ENCODE measurements at places on chromosomes 2 and 18.
A peak's percentile ranks its signal among the peaks of the same experiment; 100 is the strongest.

GRCh38 chr18:60676815-60677214 lies 304.2 kb upstream of the MC4R start:
- no peak for DNase-seq

- no peak for DNase-seq
These were observed 1343.3 kb upstream of the TMEFF2 start for GRCh38 chr2:193538061-193538460.

- no peak for DNase-seq
These were observed 115.6 kb downstream of the IRS1 start for GRCh38 chr2:226683944-226684562.

DNA sequence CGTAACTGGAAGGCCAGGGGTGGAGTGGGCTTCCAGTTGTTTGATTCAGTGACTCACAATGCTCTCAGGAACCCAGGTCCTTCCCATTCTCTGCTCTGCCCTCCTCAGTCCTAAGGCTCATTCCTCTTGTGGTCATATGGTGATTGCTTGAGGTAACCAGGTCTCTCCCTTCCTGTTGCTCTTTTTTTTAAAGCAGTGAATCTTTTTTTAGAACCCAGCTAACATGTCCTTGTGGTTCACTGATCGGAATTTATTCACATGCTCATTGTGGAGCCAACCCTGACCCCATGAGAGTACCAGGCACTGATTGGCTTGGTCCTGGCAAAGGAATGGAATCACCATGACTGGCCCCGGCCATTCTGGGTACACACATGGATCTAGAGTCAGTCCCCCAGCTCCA lies 7.4 kb downstream of the THNSL2 start:
- DNase-seq, result no peak

GRCh38 chr2:158965107-158965506 lies 3.3 kb upstream of the TANC1 start:
- DNase-seq, result no peak

- no peak for DNase-seq
These were observed 160.0 kb upstream of the PGAP1 start for GRCh38 chr2:197086500-197086899.

GRCh38 chr2:217826520-217826919 lies 176.3 kb downstream of the TNS1 start:
- DNase-seq, result no peak

DNA sequence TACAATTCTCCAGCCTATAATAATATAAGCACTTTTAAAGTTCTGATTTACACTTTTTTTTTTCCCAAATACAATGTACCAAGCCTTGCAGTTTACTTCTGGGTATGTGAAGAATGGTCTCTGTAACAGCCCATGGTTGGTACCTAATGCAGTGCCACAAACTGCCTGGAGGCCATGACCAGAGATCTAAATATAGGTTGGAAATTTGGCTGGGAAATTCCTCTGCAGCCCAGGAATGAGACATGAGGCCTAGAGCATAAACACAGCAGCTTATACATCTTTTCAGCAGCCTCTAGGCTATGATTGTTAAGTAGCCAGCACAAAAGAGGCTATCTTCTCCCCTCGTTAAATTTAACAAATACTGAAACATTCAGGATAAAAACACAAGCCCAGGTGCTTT lies 432.0 kb upstream of the FAM98A start:
- no peak for DNase-seq

DNA sequence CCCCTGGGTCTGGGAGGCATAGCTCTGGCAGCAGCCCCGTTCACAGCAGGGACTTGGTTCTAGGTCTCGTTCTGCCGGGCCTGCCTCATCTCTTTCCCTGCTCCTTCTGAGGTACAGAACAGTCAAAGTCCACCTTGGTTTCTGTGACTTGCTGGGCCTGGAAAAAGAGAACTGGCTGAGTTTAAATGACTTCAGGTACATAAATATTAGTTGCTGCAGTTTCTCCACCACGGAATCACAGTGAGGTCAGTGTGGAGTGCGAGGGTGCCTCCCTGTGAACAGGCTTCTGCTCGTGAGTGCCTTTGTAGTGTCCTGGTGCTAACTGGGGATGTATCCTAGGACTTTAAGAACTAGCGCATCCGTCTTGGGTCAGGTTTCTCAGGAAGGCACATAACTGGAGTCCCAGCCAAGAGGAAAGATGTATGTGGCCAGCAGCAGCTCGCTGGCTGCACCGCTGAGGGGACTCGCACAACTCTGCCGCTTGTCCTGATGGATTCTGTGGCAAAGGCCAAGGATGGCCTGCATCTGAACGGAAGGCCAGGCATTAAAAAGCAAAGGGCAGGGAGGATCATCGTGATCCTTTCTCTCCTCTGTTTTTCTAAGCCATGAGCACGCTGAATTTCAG lies 188.6 kb downstream of the SH3RF3 start:
- no peak for DNase-seq

DNA sequence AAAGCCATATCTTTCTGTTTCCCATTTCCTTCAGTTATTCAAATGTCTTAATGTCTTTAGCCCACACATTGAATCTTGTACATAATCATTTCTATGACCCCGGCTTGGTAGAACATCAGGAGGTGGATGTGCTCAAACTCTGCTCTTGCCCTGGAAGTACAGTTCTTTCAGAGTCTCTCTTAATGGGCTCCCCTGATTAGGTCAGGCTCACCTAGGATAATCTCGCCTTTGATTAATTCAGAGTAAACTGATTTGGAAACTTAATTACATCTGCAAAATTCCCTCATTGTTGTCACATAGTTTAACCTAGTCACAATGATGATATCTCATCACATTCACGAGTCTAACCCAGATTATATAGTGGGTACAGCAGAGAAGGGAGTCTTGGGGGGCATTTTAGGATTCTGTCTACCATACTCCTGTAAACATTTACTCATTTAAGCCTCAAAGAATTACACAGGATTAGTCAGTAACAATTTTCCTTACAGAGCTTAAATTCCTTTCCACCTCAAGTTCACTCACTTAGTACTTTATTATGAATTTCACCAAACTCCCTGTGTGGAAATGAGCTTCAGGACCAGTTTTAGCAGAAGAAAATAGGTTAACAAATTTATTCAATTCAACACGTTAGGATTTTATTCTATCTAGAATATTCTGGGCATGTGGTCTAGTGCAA lies 135.5 kb downstream of the FHOD3 start:
- no peak for DNase-seq

- DNase-seq, result no peak
These were observed 289.5 kb downstream of the CDCA7 start for GRCh38 chr2:173644146-173644545.

- peak; percentile 10 for DNase-seq
These were observed 769 bp downstream of the FKBP1B start for GRCh38 chr2:24050041-24050979.

GRCh38 chr2:18154259-18154658 lies 275.8 kb downstream of the KCNS3 start:
- no peak for DNase-seq

- no peak for DNase-seq
These were observed 9.1 kb downstream of the MFSD6 start for GRCh38 chr2:190417045-190417842.

- no peak for DNase-seq
These were observed 440.7 kb upstream of the MMADHC start for GRCh38 chr2:150028322-150028721.

DNA sequence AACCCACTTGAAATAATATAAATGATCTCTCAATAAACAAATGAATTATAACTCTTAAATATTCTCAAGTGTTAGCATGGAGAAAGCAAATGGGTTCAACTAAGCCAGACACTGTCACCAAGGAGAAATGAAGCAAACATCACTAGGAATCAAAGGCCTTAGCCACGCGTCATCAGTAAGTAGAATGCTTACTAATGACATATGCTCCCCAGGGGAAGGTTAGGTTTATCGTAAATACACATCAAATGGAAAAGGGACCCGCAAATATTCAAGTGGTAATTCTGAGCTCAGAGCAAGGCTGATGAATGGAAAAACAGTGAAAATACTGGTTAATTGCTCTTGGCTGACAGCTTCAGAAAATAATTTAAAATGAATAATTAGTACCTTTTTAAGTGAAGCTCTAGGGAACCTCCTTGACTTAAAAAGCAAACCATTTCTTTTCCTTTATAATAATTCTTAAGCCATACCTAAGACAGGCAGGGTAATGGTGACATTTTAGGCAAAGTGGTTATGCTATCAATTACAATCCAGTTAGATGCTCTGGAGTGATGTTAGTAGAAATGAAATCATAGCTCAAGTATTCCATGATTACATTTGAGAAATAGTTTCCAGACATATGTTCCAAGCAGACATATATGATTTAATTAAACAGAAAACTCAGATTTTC lies 101.5 kb downstream of the ALPK2 start:
- no peak for DNase-seq

DNA sequence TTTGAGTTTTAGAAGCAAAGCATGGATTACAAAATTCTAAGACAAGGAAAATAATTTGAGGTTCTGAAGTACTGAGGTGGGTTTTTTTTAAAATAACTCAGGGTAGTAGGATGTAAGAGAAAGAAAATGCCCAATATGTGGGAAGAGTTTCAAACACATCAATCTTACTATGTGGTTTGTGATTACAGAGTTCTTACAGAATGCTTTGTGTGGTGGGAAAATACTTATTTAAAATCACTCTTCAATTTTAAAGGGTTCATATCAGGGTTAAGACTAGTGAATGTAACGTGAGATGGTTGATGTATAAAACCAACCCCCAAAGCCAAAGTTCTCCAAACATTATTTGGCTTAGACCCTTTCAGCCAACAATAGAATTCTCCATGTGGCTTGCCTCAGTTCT lies 173.5 kb downstream of the UBE2E3 start:
- DNase-seq, result no peak

DNA sequence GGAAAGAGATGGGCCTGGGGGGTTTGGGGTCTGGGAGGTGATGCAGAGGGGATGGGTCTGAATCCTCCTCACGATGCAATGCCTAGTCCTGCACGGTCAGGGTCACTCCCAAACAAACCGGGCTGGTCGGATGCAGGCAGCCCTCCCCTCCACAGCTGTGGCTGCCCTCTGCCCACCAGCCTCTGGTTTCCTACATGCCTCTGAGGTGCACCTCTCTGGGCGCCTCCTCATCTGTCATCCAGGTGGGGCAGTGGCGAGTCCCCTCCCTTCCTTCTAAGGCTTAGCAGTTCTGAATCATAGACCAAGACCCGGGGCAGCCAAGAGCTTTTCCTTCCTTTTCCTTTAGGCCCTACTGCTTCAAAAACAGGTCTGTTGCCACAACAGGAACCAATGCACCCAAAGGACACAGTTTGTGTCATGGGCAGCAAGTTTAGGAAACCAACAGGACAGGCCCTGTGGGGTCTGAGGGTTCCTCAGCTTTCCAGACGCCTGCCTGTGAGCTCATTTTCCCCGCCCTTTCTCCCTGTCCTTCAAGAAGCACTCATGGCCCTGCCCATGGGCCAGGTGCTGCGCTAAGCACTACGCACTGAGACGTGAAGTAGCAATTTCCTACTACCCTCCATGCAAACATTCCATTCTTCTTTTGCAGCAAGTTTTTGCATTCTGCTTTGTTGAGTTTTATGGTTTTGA lies 6.5 kb upstream of the MAL start:
- no peak for DNase-seq

DNA sequence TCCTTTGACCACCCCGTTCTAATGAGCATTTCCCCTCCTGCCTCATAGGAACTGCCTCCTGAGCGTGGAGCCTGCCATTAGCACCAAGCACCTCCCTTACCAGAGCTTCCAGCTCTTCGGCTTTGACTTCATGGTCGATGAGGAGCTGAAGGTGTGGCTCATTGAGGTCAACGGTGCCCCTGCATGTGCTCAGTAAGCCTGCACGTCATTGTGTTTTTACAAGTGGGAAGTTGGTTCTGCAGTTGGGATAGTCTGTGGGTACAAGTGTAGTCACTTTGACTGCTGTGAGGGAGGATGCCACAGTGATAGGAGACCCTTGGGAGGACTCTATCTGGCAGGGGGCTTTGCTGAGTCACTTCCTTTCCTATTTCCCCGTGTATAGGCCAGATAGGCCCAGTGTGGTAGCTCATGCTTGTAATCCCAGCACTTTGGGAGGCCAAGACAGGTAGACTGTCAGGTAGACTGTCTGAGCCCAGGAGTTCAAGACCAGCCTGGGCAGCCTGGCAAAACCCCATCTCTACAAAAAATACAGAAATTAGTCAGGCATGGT lies 22.0 kb upstream of the POLR1B start:
- no peak for DNase-seq

DNA sequence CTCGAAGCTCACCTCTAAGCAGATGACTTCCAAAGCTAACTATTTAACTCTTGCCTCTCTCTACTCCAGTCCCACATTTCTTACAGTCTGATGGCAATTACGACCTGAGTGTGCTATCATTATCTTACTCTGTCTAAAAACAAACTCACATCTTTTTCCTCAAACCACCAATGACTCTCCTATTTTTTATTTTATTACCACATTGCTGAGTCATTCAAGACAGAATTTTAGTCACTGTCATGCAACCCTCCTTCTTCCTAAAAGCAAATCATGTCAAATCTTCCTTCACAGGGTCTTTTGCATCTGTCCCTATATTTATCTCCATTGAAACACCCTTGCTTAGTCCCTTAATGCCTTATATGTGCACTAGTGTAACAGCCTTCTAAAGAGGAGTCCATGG lies 34.6 kb upstream of the C2orf15 start:
- no peak for DNase-seq

- DNase-seq, result no peak
These were observed 79.7 kb upstream of the IGFBP5 start for GRCh38 chr2:216775043-216775453.

DNA sequence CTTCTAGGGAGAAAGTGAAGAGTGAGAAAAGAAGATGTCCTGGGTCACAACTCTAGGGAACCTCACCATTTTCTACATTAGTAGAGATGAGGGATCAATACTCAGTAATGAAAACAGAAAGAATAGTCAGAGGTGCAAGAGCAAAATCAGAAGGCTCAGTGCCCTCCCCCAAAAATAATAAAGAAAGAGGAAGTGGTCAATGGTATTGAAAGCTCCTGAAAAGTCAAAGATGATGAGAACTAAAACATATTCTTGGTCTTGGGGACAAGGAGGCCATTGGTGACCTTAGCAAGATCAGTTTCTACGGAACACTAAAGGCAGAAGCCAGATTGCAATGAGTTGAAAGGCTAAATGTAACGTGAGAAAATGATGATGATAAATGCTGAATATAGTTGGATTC lies 24.5 kb upstream of the MYO1B start:
- no peak for DNase-seq

- no peak for DNase-seq
These were observed 129.2 kb downstream of the ALPK2 start for GRCh38 chr18:58499527-58500221.

GRCh38 chr18:39759926-39760325 lies 2194.3 kb upstream of the CELF4 start:
- no peak for DNase-seq

DNA sequence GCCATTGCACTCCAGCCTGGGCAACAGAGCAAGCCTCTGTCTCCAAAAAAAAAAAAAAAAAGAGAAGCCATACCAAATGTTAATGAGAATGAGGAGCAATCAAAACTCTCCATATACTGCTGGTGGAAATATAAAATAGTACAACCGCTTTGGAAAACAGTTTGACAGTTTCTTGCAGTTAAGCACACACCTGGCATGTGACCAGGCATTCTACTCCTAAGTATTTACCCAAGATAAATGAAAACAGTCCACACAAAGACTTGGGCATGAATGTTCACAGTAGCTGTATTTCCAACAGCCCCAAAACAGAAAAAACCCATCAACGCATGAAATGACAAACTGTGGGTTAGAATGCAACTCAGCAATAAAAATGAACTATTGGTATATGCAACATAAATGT lies 76.0 kb upstream of the ST8SIA5 start:
- DNase-seq, result no peak

Data from activated gamma-delta T cell (primary cell).